ENCODE measurements at places on chromosomes 3 and 15. TPM values are rescaled to one million over a fixed set of nuclear protein-coding genes. Genes with fewer than 3 reads are reported as not detected.

- no peaks in the 10 kb centered on the region for H3K27me3 ChIP-seq
- DNase-seq: no peak
- H3K4me3 ChIP-seq: no peak overlapping the region
- no peaks in the 10 kb centered on the region for H3K4me1 ChIP-seq
- H3K36me3 ChIP-seq: no peaks in the 10 kb centered on the region
Observed at GRCh38 chr3:135084976-135085375, 289.9 kb downstream of the EPHB1 start.

ZPLD1 gene
- total RNA-seq: not detected

- H3K4me3 ChIP-seq: no peak overlapping the region
- no peaks in the 10 kb centered on the region for H3K27me3 ChIP-seq
- no peak for DNase-seq
- H3K4me1 ChIP-seq: no peaks in the 10 kb centered on the region
Observed at GRCh38 chr15:87496795-87497194, 759.7 kb downstream of the NTRK3 start.

DNA sequence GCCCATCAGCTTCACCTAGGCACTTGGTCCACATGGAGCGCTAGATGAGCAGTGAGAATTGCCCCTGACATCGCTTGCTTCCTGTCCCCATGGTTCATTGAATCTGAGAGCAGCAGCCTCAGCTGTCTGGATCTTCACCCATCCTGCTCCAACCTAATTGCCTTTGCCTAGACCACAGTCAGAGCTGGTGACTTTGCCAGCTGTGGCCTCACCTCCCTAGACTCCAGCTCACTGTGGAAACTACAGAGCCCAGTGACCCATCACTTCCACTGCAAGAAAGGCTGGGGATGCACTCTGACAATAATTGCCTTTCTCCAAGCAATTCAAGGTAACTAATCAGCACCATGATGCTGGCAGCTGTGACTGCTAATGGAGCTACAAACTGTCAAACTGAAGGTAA, 30.6 kb upstream of the SLC6A1 start:
- H3K27me3 ChIP-seq: peaks cover 2% of the 10 kb centered on the region
- no peaks in the 10 kb centered on the region for H3K4me1 ChIP-seq
- no peak for DNase-seq
- H3K36me3 ChIP-seq: no peaks in the 10 kb centered on the region
- no peak overlapping the region for H3K4me3 ChIP-seq

ABI3BP gene
- total RNA-seq: not detected

CCR1 gene
- 1.1 TPM for total RNA-seq

MORC1 gene
- not detected for total RNA-seq

DNA sequence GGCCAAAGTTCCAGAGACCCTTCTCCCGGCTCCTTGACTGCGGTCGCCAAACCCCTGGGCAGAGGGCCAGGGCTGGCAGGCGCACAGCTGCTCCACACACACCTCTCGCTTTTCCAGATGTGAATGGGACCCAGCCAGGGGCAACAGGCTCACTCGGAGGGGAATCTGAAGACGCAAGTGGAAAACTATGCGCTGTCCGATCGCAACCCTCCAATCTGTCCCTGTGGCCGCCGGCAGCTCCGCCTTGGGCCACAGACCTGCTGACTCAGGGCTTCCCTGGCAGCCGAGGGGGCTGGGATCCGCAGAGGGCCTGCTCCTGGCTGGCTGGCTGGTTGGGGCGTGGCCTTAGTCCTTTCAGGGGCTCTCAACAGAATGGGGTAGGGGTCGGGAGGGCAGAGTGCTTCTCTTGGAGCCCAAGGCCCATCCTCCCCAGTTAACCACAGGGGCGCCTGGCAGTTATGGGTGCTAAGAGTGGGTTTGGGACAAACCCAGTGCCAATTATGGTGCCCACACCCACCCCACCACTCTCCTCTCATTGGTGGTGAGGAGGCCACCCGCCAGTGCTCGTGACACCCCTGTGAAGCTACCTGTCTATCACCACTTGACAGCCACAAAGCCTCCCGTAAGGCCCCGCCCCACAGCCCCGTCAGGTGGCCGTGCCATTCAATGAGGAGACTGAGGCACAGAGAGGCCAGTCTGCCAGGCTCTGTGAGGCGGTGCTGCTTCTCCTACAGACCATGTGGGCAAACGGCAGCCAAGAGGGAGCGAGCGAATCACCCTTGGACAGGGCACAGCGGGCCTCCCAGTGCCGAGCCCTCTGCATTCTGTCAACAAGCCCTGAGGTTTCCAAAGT, 53.8 kb downstream of the IQSEC1 start:
- H3K27me3 ChIP-seq: no peaks in the 10 kb centered on the region
- no peak for DNase-seq
- H3K36me3 ChIP-seq: no peaks in the 10 kb centered on the region
- H3K4me3 ChIP-seq: peak overlapping the region; percentile 81
- H3K27ac ChIP-seq: peak overlapping the region; percentile 97

DNA sequence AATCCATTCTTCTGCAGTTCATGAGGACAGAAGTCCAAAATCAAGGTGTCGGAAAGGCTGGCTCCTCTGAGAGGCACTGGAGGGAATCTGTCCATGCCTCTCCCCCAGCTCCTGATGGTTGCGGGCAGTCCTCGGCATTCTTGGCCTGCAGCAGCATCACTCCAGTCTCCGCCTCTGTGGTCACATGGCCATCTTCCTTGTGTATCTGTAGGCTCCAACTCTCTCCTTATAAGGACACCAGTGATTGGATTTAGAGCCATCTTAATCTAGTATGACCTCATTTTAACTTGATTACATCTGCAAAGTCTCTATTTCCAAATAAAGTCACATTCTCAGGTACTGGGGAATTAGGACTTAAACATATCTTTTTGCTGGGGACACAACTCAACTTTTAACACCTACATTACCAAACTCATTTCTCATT, 56.0 kb upstream of the FLNB start:
- no peak overlapping the region for H3K4me3 ChIP-seq
- no peaks in the 10 kb centered on the region for H3K36me3 ChIP-seq
- H3K27ac ChIP-seq: no peak overlapping the region
- peaks cover 4% of the 10 kb centered on the region for H3K27me3 ChIP-seq

DNA sequence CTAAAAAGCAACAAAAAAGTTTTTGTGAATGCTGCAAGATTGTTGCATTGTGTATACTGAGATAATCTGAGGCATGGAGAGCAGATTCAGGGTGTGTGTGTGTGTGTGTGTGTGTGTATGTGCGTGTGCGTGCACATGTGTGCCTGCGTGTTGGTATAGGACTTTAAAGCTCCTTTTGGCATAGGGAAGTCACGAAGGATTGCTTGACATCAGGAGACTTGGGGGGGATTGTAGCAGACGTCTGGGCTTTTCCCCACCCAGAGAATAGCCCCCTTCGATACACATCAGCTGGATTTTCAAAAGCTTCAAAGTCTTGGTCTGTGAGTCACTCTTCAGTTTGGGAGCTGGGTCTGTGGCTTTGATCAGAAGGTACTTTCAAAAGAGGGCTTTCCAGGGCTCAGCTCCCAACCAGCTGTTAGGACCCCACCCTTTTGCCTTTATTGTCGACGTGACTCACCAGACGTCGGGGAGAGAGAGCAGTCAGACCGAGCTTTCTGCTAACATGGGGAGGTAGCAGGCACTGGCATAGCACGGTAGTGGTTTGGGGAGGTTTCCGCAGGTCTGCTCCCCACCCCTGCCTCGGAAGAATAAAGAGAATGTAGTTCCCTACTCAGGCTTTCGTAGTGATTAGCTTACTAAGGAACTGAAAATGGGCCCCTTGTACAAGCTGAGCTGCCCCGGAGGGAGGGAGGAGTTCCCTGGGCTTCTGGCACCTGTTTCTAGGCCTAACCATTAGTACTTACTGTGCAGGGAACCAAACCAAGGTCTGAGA, 4.7 kb downstream of the BHLHE40 start:
- peak overlapping the region; percentile 43 for H3K4me3 ChIP-seq
- peak overlapping the region; percentile 73 for H3K27ac ChIP-seq
- peak; percentile 91 for DNase-seq
- H3K4me1 ChIP-seq: peaks cover 79% of the 10 kb centered on the region
- no peaks in the 10 kb centered on the region for H3K27me3 ChIP-seq
- H3K36me3 ChIP-seq: peaks cover 30% of the 10 kb centered on the region

DNA sequence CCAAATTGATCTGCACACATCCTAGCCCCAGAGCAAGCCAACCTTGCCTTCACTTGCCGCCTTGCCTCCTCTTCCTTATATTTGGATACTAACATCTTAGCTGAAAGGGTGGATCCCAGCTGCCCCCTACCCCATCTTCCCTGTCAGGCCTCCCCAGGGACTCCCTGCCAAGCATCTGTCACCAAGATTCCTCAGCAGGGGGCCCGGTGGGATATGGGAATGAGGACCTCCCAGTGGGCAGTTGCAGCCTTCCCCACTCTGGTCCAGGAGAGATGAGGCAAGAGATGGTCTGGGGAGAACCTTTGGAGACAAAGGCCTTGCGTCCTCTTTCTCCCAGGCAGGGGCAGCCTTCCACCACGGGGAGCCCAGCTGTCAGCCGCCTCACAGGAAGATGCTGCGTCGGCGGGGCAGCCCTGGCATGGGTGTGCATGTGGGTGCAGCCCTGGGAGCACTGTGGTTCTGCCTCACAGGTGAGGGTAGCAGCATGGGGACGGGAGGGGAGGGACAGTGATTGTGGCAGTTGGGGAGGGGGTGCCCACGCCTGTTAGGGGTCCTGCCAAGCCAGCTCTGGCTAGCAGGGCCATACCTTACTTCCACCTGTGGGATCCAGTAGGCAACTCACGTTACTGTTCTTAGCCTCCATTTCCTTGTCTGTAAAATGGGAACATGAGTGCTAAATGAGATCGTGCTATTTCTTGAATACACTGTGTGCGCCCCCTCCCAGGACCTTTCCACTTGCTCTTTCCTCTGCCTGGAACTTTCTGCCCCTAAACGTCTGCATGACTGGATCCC, 15.3 kb downstream of the CD276 start:
- no peak overlapping the region for H3K4me3 ChIP-seq
- no peaks in the 10 kb centered on the region for H3K36me3 ChIP-seq
- no peak for DNase-seq
- H3K27me3 ChIP-seq: no peaks in the 10 kb centered on the region
- peaks cover 6% of the 10 kb centered on the region for H3K4me1 ChIP-seq

- H3K27me3 ChIP-seq: no peaks in the 10 kb centered on the region
- peaks cover 8% of the 10 kb centered on the region for H3K4me1 ChIP-seq
- no peak overlapping the region for H3K27ac ChIP-seq
- H3K36me3 ChIP-seq: peaks cover 27% of the 10 kb centered on the region
Observed at GRCh38 chr3:141448606-141449220, 38.1 kb upstream of the RASA2 start.

- no peak overlapping the region for H3K4me3 ChIP-seq
- no peak for DNase-seq
- no peaks in the 10 kb centered on the region for H3K4me1 ChIP-seq
- no peaks in the 10 kb centered on the region for H3K27me3 ChIP-seq
- H3K27ac ChIP-seq: no peak overlapping the region
Observed at GRCh38 chr3:145953316-145953715, 207.7 kb downstream of the PLOD2 start.

GRCh38 chr3:59968513-59969045, 918.8 kb upstream of the CFAP20DC start:
- H3K36me3 ChIP-seq: no peaks in the 10 kb centered on the region
- no peaks in the 10 kb centered on the region for H3K4me1 ChIP-seq
- no peaks in the 10 kb centered on the region for H3K27me3 ChIP-seq
- DNase-seq: no peak

DNA sequence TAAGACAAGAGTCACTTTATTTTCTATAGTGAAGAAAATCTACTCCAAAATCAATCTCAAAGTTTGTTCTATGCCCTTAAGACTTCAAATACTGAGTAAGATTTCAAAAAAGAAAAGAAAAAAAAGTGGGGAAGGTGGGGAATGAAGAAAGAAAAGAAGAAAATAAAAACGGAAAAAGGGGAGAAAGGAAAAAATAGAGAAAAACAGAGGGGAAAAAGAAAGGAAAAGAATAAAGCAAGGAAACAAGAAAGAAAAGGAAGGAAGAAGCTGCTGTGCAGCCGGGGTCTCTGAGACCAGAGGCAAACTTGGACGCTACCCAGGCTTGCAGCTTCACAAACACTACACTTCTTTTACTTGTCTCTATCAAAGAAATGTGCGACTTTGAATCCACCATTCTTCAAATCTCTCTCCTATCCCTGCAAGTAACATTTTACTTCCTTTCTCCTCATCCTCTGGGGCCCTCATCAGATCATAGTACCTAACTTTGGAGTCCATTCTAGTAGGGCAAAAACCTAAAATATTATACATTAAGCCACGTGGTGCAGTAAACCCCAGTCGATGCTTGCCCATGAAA, 279.8 kb downstream of the FOXP1 start:
- peak overlapping the region; percentile 70 for H3K4me3 ChIP-seq
- H3K4me1 ChIP-seq: peaks cover 41% of the 10 kb centered on the region
- H3K27me3 ChIP-seq: no peaks in the 10 kb centered on the region
- no peak for DNase-seq
- H3K36me3 ChIP-seq: peaks cover 11% of the 10 kb centered on the region
- peak overlapping the region; percentile 84 for H3K27ac ChIP-seq

DNA sequence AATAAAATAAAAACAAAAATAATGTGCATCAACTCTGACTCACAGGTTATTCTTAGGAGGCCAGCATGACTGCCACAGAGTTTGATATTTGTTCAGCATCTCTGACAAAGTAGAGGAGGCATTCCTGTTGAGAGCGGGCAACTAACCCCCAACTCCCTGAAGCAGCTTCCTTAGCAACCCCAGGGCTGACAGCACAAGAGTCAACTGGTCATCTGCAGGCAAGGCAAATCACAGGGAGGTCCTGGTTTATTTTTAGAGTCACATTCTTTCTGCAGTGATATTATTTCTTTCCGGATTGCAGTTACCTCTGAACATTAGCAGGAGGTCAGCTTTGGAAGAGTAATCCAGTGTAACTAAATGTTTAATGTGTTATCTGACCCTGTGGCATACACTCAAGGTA, 273.0 kb downstream of the PLCL2 start:
- H3K27ac ChIP-seq: no peak overlapping the region
- DNase-seq: no peak
- no peaks in the 10 kb centered on the region for H3K27me3 ChIP-seq
- peaks cover 87% of the 10 kb centered on the region for H3K36me3 ChIP-seq
- H3K4me1 ChIP-seq: no peaks in the 10 kb centered on the region
- no peak overlapping the region for H3K4me3 ChIP-seq

- no peak overlapping the region for H3K4me3 ChIP-seq
- no peaks in the 10 kb centered on the region for H3K36me3 ChIP-seq
- no peak for DNase-seq
- no peaks in the 10 kb centered on the region for H3K4me1 ChIP-seq
- H3K27me3 ChIP-seq: no peaks in the 10 kb centered on the region
- H3K27ac ChIP-seq: no peak overlapping the region
Observed at GRCh38 chr3:54963641-54964040, 35.8 kb upstream of the LRTM1 start.

GRCh38 chr3:119236756-119237155, 3.9 kb downstream of the B4GALT4 start:
- H3K27ac ChIP-seq: no peak overlapping the region
- no peak overlapping the region for H3K4me3 ChIP-seq
- peaks cover 34% of the 10 kb centered on the region for H3K4me1 ChIP-seq
- DNase-seq: peak; percentile 15
- H3K27me3 ChIP-seq: no peaks in the 10 kb centered on the region

CAV3 gene
- not detected for total RNA-seq

FBN1 gene
- total RNA-seq: 0.53 TPM

DNA sequence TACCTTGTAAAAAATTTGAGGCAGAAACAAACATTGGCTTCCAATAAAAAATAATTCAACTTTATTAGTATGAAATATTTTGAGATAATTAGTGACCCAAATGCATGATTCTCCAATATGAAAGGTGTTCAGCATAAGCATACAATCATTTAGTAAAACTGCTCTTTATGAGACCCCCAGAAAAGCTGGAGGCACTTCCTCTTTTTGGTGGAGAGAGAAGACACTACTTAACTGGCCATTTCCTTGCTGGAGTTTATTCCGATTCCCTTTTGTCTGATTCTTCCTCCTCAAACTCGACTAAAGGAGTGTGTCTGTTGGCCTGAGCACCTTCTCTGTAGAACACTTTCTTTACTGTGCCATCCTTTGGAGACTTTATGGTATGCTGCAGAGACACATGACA, 34.8 kb upstream of the DCUN1D1 start:
- no peak for DNase-seq
- H3K4me1 ChIP-seq: no peaks in the 10 kb centered on the region
- H3K4me3 ChIP-seq: no peak overlapping the region
- H3K36me3 ChIP-seq: peaks cover 2% of the 10 kb centered on the region

TMC3 gene
- total RNA-seq: not detected
